ENCODE measurements at places on chromosomes 5 and 9.

GRCh38 chr5:56183506-56183905, 49.6 kb downstream of the ANKRD55 start:
- no peak for DNase-seq

DNA sequence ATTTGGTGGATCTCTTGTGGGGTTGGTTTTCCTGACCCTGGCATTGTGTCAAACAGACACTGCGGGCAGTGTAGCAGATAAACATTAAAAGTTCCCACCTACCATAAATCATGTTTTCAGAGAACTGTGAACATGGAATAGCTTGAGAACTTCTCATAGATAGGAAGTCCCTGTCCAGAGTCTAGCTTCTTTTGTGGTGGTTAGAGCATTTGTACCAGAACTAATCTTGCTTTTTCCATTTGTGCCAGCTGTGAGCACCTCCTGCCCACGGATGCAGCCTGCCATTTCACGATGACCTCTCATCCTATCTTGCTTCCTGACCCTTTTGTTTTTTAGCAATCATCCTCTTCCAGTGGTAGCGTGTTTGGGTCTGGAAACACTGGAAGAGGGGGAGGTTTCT, 61.4 kb downstream of the FAM78A start:
- DNase-seq: no peak

- no peak for DNase-seq
Observed at GRCh38 chr9:125325826-125326225, 64.2 kb downstream of the GAPVD1 start.

GRCh38 chr9:112408275-112408674, 28.4 kb downstream of the HSDL2 start:
- DNase-seq: no peak

GRCh38 chr9:93654351-93654961, 78.1 kb downstream of the PHF2 start:
- no peak for DNase-seq

- DNase-seq: no peak
Observed at GRCh38 chr9:100281066-100281465, 71.7 kb downstream of the TEX10 start.

DNA sequence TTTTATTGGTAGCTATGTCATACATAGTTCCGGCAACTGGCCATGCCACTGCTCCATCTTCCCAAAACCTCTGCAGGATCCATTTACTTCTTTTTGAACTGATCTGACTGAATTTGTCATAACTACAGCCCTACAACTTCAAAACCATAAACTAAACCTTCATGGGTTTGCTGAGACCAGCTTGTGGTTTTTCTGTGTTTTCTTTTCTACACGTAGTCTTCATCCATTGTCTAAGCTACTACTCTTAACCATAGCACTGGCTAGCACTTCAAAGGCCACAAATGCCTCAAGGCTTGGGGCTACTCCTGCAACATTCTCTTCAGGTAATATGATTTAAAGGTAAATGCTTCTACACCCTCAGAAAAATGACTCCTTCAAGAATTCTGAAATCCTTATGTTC, 9.0 kb upstream of the KIF2A start:
- DNase-seq: no peak

DNA sequence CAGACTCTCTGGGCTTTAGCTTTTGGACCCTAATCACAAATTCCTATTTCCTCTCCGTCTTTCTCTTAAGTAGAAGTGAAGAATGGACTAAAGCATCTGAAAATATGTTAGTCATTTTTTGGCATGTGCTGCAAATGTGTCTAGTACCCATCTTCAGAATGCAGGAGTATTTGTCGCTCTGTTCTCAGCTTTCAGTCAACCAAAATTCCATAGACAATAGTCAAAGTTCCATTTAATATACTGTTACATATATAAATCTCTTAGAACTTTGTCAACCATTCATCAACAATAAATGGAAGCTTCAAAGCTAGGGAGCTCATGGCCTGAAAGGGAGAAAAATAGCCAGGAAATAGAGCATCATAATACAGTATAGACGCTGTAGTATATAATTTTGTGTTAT, 509.4 kb downstream of the BNC2 start:
- DNase-seq: no peak

- no peak for DNase-seq
Observed at GRCh38 chr5:54360925-54361662, 50.7 kb upstream of the ARL15 start.

DNA sequence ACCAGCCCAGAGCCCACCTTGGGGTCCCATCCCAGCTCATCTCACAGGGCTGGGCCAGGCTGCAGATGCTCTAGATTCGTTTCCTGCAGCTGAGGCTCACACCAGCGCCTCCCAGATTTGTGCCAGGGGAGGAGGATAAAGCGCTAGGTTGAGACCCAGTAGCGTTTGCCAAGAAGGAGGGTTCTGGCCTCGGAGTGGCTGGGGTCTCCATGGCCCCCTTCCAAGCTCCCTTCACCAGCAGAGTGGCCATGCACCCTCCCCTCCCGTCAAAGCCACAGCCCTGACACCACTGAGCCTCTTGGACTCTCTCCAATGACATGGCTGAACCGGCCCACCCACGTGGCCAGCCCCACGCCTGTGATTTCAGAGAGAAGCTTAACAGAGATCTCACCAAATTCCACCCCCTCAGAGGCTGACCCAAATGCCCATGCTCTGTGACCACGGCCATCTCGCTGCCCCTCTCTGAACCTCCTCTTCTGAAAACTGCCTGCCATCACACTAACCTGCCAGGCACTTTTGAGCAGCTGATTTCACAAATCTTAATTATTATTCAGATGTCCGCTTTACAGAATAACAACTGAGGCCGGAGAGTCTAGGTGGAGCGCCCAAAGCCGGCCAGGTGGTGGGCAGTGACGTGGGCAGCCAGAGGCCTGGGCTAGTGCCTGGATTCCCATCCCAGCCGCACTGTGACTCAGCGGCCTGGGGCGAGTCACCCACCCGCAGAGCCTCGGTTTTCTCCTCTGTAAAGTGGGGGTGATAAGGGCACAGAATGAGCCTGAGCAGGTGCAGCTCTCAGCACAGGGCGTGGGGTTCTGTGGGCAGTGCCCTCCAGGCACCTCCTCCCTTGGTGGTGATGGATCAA, 155.7 kb downstream of the C9orf50 start:
- no peak for DNase-seq

GRCh38 chr5:73115399-73116051, 4.8 kb upstream of the TMEM171 start:
- DNase-seq: no peak

- DNase-seq: no peak
Observed at GRCh38 chr9:16726718-16727451, 143.6 kb downstream of the BNC2 start.

- DNase-seq: no peak
Observed at GRCh38 chr5:60703944-60704343, 4.0 kb upstream of the DEPDC1B start.

GRCh38 chr9:95305770-95306492, 11.6 kb downstream of the FANCC start:
- DNase-seq: no peak

- no peak for DNase-seq
Observed at GRCh38 chr5:107558823-107559375, 111.8 kb downstream of the EFNA5 start.

GRCh38 chr9:94922098-94922607, 195.7 kb downstream of the AOPEP start:
- DNase-seq: no peak

DNA sequence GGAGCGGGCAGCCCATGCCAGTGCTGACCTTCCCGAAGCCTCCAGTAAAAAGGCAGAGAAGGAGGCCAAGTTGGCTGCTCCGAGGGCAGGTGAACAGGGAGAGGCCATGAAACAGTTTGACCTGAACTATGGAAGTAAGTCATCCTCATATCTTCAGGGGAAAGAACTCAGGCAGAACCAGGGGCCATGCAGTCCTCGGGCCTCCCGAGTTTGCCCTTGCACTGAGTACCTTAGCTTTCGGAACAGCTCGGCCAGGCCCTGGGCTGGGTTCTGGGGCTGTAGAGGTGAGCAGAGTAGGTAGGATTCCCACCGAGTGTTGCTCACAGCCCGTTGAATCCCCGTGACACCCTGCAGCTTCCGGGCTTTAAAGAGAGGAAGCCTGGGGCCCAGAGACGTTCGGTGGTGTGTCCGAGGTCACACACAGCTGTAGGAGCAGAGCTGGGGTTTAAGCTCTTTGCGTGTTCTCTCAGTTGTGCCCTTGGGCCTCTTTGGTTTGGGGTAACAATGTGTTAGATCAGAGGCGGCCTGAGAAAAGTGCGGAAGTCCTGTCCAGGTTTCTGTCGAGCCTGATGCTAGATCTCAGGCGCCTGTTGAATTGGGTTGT, 24.8 kb upstream of the POMT1 start:
- no peak for DNase-seq

GRCh38 chr5:139644646-139645429, 3.3 kb upstream of the CXXC5 start:
- DNase-seq: no peak

DNA sequence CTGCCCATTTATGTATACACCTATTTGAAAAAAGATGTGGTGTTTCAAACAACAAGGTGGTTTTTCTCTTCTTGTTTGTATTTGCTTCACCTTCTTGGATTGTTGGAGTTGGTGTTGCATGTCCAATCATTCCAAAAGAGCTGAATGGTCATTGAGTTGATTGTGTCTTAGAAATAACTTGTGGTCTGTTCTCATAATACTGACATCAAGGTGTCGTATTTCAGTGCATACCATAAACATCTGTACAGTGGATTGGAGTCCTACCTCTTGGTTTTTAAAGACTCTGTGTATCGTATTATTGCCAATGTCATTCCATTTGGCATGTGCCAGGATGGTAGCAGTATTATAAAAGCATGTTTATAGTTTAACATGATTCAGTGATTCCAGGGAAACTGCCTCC, 73.2 kb downstream of the TRIO start:
- no peak for DNase-seq

DNA sequence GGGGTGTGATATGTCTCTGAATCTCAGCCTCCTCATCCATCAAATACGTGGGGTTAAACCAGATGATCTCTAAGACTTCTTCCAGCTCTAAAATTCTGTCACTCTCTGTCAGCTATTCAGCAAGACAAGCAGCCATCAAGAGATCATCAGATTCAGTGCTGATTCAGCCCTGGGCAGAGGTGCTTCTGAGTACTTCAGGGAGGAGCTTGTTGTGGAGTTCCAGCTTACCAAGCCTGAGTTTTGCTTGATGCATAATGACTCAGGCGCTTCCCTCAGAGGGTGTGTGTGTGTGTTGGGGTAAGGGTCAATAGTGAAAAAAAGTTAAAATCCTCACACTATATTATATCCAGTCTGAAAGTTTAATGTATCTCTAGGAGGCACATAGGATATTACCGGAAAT, 29.6 kb upstream of the TAF1L start:
- no peak for DNase-seq

DNA sequence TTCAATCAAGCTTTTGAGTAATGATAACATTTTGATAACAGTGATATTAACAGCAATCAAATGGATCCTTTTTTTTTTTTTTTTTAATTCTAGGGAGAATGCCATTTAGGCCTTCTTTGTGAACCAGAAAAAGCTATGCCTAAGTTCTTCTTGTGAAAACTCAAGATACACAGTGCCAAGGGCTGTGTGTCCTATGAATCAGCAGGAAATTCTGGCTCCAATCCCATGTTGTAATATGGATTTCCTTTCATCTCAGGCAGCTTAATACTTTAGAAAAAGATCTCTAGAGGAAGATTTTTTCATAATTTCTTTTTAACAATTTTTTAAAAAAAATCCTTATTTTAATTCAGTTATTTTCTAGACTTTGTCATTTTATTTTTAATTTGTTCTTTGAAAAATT, 96.1 kb downstream of the NUDT12 start:
- no peak for DNase-seq

DNA sequence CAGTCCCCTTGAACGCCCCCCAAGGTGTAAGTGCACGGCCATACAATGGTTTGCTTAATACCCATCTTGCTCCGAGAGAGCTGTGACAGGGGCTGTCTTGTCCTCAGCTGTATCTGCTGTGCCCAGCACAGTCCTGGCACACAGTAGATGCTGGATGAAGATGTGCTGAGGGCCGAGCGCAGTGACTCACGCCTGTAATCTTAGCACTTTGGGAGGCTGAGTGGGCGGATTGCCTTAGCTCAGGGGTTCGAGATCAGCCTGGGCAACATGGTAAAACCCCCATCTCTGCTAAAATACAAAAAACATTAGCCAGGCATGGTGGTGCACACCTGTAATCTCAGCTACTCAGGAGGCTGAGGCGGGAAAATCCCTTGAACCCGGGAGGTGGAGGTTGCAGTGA, 53.6 kb downstream of the C9orf50 start:
- no peak for DNase-seq

- no peak for DNase-seq
Observed at GRCh38 chr5:175501759-175502158, 23.4 kb downstream of the SFXN1 start.

GRCh38 chr5:179113143-179113530, 53.0 kb downstream of the ZNF354C start:
- DNase-seq: no peak

GRCh38 chr5:59798862-59799667, 94.5 kb downstream of the PDE4D start:
- no peak for DNase-seq

DNA sequence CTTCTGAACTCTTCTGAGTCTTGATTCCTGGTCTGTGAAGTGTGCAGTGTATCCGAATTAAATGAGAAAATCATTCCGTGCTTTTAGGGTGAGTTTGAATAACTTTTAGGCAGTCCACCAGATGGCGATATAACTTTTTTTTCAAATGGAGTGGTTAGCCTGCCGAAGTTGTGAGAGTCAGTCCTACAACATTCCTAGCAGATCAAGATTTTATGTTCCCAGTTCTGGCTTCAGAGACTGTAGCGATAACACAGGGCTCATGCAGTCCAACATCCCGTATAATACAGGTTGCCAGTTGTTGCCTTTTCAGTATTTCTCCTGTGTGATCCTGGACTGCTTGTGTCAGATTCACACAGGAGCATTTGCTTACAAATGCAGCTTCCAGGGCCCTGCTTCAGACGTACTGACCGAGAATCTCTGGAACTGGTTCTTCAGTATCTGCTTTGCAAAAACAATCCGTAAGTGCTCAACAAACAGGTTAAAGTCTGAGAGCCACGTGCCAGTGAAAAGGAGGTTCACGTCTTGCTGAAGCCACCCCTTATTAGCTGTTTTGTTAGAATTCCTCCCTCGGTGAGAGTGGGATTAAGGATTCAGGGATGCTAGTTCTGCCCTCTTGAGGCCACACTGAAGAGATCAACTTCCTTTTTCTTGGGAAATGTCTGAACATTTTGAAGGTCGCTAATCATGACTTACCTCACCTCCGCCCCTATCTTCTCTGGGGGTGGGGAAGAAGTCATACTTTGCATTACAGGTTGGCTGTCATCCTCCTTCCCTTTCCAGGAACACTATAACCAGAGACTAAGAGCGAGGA, 22.8 kb downstream of the SMIM3 start:
- DNase-seq: no peak

DNA sequence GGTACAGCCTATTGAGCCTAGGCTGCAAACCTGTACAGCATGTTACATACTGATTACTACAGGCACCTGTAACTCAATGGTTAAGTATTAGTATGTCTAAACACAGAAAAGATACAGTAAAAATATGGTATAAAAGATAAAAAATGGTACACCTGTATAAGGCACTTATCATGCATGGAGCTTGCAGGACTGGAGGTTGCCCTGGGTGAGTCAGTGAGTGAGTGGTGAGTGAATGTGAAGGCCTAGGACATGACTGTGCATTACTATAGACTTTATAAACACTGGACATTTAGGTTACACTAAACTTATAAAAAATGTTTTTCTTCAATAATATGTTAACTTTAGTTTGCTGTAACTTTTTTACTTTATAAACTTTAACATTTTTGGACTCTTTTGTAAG, 171.3 kb downstream of the SLC28A3 start:
- DNase-seq: no peak

GRCh38 chr9:81473708-81474107, 215.6 kb downstream of the TLE1 start:
- no peak for DNase-seq

- no peak for DNase-seq
Observed at GRCh38 chr5:126454081-126454480, 30.9 kb downstream of the GRAMD2B start.
